ENCODE measurements at places on chromosomes 13 and 19.

- DNase-seq = no peak
Observed at GRCh38 chr19:33686687-33687480, 65.1 kb downstream of the CHST8 start.

DNA sequence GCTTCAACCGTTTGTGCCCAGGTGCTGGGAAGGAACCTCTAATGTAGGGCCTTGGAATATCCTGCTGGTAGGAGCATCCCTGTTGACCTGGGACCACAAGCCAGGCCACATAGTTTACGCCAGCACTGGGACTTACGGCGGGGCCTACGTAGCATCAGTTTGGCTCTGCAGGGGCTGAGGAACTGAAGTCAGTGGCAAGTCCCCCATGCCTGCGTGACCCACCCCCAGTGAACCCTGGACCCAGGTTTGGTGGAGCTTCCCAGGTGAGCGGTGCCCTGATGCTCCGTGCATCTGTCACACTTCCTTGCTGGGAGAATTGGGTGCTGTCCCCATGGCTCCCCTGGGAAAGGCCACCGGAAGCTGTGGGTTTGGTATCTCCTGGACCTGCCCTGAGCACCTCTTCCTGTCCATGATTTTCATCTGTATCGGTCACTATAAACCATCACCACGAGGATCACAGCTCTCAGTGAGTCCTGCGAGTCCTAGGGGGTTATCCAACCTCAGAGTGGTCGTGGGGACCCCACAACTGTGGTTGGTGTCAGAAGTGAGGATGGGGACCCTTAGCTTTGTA is 9.9 kb downstream of the SIGLEC11 start:
- no peak for DNase-seq

DNA sequence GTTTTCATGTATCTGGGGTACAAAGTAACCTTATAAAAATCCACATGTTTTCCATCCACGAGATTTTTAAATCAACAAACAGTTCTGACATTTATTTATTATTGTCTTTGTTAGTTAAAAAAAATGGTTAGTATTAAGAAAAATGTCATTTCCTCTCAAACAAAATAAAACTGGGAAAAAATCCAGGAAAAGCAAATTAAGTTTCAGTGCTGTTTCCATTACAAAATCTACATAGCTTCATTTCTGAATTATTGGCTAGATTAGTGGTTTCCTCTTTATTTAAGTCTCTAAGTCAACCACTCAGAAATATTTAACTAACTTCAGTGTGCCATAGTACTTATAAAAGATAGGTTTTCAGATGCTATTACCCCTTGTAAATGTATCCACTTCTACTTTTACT is 49.1 kb downstream of the MZT1 start:
- no peak for DNase-seq

GRCh38 chr13:98237331-98237730 is 60.3 kb upstream of the RNF113B start:
- DNase-seq = no peak

DNA sequence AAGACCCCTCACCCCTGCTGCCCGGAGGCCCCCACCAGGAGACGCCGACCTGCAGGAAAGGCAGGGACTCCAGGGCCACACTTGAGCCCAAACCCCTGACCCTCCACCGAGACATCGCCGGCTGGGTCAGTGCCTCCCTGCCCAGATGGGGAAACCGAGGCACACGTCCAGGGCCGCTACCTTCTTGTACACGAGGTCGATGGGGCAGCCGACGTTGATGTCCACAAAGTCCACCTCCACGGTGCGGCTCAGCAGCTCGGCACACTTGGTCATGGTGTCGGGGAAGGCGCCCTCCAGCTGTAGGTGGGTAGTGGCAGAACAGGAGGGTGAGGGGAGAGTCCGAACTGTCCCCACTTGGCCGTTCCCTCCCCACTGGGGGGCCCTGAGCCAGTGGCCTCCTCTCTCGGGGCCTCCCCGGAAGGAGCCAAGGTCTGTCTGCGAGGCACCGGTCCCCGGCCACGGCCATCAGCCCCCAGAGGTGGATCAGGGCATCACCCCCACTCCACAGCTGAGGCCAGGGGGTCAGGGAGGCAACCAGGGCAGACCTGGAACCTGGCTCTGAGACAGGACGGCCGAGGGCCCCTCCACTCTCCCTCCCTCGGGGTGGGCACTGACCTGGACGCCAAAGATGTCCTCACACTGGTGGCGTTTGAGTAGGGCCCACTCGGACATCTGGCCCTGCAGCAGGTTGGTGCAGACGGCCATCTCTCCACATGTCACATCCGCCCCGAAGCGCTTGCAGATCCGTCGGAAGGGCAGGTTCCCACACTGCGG is 3.0 kb upstream of the PRR22 start:
- no peak for DNase-seq

DNA sequence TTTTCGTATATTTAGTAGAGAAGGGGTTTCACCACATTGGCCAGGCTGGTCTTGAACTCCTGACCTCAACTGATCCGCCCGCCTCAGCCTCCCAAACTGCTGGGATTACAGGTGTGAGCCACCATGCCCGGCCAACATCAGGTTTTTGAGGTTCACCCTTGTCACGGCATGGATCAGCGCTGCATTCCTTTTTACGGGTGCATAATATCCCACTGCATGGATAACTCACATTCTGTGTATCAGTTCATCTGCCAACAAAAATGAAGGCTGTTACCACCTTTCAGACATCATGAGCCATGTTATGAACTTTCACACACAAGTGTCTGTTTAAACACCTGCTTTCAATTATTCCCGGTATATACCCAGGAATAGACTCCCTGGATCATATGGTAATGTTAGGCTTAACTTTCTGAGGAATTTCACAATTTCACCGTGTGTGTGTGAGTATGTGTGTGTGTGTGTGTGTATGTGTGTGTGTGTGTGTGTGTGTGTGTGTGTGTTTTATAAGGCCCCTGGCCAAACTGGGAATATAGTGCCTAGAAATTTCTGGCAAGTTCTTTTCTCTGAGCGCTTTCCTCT is 52.2 kb downstream of the AP1M1 start:
- DNase-seq = no peak

GRCh38 chr13:86608701-86609100 is 809.5 kb upstream of the SLITRK6 start:
- DNase-seq = no peak

All from activated CD4-positive, alpha-beta T cell treated with anti-CD3 and anti-CD28 coated beads, Interleukin-2, amount 50 U/mL, for 24 hours (primary cell).